ENCODE measurements at places on chromosomes 12 and 14.
A peak's percentile ranks its signal among the peaks of the same experiment; 100 is the strongest.

DNA sequence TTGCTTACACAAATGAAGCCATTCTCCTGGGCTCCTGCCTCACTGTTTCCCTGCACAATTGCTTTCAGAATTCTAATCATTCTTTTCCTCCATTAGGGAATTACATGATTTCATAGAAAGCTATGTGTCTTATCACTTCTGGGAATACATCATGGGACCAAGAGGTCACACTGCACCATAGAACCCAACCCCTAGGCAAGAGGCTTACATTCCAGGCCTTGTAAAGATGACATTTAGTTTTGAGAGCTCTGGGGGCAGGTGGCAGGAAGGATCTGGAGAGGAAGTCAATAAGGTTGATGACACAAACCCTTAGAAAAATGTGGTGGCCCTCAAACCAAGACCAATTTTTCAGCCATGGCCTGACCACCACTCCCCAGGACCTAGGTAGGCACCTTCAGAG lies 57.1 kb downstream of the NUAK1 start:
- DNase-seq, result no peak

DNA sequence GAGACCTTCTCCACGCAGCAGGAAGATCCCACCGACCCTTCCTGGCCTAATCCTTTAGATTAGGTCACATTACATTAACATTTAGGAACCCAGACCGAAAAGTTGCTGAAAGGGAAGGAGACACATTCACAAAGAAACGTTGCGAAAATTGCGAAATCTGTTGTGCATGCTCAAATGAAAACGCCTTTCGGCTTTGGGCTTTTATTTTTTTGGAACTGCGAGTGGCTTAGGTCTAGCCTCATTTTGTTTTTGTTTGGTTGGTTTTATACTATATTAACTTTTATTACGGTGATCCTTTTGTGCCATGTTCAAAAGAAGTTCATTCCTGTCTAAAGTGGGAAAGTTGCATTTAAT lies 1.5 kb downstream of the MYF6 start:
- no peak for DNase-seq

DNA sequence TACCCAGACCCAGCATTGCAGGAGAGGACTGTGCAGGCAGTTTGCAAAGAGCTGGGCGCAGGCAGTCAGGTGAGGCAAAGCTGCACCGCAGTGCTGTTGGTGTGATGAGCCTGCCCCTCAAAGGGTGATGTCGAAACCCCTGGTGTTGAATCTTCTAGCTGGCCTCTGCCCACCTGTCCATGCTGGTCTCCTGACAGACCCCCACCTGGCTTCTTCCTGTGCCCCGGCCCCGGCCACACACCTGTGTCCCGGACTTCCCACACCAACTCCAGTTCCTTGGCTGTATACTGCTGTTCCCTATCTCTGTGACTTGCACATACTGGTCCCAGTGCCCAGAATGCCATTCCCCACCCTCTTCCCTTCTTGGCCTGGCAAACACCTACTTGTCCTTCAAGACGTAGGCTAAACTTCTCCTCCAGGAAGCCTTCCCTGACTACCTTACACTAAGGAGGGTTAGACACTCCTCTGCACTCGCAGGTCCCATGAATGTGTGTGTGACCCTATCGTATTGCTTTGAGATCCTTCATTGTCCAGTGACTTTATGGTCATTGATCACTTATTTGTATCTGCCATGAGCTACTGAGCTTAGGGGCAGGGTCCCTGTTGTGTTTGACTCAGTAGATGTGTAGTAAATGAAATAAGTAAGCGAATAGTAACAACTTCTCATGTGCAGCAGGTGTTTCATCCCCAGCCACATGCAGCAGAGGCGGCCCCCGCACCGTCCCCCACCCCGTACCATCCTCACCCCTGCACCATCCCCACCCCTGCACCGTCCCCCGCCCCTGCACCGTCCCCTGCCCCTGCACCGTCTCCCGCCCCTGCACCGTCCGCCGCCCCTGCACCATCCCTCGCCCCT lies 37.4 kb downstream of the ESRRB start:
- no peak for DNase-seq

- no peak for DNase-seq
Observed at GRCh38 chr12:96343347-96343954, 56.8 kb downstream of the CDK17 start.

DNA sequence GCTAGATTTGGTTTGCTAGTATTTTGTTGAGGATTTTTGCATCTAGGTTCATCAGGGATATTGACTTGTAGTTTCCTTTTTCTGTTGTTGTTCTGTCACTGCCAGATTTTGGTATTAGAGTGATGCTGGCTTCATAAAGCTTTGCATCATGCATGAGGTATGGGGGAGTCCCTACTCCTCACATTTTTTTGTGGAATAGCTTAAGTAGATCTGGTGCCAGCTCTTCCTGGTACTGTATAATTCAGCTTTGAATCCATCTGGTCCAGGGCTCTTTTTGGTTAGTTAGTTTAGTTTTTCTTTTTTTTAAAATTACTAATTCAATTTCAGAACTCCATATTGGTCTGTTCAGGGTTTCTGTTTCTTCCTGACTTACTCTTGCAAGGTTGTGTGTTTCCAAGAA lies 59.4 kb downstream of the LRRIQ1 start:
- DNase-seq, result no peak

GRCh38 chr14:65001723-65002122 lies 15.0 kb downstream of the FNTB start:
- DNase-seq, result no peak

DNA sequence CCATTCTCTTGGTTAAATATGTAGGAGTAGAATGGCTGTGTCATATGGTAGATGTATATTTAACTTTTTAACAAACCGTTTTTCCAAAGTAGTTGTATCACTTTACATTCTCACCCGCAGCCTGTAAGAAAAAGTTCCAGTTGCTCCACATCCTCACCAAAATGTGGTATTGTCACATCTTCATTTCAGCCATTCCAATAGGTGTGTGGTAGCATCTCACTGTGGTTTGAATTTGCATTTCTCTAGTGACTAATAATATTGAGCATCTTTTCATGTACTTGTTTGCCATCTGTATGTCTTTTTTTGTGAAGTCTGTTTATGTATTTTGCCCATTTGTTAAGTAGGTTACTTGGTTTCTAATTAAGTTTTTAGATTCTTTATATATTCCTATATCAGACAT lies 78.6 kb downstream of the TBK1 start:
- DNase-seq, result no peak

- no peak for DNase-seq
Observed at GRCh38 chr12:46921764-46922133, 96.0 kb upstream of the SLC38A4 start.

DNA sequence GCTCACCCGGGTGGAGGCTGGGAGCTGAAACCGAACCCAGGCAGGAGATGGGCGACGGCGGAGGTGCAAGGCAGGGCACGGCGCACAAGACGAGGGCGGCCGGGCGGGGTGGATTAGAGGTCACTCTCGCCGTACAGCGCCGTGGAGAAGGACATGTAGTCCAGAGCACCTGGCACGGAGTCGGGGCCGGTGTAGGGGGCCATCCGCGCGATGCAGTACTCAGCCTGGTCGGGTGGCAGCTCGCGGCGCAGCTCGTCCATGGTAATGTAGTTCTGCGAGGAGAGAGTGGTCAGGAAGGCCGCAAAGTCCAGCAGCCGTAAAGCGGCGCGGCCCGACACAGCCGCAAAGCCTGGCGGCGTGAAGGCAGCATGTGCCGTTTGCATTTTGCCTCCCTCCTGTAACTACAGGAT lies 81.9 kb upstream of the ZFP36L1 start:
- no peak for DNase-seq

DNA sequence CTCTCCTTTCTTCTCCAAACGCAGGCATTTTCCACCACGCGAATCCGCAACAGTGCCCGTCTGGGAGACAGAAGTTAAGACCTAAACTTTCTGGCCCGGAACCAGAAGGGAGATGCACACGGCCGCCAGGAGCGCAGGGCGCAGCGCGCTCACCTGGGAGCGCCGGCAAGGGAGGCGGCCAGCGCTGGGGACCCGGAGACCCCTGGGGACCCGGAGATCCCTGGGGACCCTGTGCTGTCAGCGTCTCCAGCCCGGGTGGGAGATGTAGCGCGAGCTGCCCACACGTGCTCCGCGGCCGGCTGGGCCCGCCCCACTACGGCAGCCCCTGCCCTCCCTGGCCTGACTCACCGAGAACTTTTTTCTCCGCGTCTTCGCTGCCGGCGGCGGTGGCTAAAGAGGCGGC lies 620 bp downstream of the YBX3 start:
- DNase-seq, result peak; percentile 25

- peak; percentile 4 for DNase-seq
Observed at GRCh38 chr12:106282457-106283097, 20.0 kb upstream of the TCP11L2 start.

DNA sequence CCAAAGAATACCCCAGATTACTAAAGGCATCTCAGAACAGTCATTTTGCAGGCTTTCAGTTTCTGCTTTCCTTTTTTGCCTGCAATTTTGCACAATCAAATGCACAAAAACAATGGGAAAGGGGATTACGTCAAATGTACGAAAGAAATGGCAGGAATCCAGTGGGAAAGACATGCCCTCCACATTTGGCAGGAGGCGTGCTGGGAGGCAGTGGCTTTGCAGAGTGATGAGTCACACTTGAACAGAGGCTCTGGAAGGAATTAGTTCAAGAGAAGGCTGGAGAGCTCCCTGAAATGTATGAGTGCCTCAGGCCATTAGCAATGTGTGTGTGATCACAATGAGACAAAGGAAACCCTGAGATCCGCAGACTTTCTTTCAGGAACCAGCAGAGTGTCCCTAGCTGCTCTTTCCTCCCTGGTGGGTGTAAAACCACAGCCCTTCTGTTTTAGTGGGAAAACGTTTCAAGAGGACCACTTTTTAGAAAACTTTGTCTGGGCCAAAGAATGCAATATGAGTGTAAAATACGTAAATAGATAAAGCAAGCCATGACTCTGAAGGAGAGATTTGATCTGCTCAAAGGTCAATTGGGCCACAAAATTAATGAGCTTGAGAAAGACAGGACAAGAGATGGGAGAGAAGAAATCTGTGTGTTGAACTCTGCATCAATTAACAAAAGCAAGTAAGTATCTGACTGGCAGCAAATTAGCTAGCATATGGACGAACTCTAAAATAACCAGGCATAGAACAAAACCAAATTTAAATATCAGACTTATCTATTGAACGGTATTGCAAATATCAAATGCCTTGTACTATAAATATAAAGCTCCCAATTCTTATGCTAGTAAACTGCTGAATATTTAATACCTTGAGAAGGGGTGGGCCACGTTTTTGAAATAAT lies 155.4 kb upstream of the PDE3A start:
- no peak for DNase-seq

GRCh38 chr12:89671469-89671868 lies 37.2 kb downstream of the ATP2B1 start:
- no peak for DNase-seq

DNA sequence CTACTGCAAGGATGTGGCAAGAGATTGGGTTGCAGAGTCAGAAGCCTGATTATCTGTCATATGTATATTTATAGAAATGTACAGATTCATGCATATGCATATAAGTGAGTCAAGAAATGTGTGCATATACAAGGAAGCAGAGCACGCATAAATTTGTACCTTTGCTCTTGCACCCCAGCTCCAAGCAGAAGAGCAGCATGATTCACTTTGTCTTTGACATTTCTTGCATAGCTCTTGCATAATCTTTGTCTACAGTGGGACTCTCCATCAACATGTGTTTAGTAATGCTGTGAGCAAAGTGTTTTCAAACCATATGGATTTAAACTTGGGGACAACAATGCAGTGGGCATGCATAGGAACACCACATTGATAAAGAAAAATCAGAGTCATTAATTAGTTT lies 330.7 kb upstream of the DCN start:
- DNase-seq, result no peak

DNA sequence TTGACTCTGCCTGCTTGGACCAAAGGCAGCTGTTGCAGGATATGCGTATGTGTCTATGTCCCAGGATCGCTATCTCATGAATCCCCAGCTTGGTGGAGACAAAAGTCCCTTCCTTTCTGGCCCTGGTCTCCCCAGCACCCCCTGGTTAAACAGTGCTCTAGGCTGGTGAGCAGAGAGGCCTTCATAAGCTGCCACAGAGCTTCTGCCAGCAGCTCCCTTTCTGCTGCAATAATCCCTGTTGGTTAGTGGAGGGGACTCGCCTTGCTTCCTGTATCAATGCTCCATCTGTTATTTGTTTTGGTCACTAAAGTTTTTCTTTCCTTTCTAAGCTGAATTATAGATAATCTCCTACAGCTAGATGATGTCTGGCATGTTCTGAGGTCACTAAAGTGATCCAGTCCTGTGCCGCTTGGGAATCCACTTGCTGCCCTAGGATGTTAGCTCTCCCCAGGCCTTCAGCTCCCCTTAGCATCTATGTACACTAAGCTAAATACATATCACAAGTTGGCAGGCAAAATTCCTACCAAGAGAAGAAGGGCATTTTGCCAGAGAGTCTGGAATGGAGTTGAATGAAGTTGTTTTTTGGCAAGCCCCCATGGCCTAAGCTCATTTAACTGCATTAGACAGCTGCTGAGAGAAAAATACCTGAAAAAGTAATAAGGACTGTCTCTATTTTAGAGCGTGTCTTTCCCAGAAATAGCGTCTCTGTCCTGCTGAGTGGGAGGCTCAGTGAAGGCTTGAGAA lies 47.8 kb downstream of the RDH12 start:
- no peak for DNase-seq

DNA sequence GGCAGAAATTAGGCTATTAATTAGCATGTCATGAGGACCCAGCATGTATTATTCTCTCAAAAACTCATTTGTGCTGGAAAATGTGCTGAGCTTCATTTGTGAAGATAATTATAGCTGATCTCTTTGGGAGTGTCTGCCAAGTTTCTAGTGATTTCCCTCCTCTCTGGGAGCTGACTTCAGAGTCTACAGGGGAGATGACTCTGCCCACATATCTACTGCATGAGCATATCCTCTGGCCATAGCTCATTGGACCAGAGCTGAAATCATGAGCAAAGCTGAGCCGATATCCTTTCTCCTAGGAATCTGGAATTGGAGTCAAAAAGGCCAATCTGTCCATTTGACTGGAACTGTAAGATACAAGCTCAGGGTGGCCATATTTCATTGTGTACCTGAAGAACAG lies 5.9 kb downstream of the CCDC198 start:
- DNase-seq, result no peak

DNA sequence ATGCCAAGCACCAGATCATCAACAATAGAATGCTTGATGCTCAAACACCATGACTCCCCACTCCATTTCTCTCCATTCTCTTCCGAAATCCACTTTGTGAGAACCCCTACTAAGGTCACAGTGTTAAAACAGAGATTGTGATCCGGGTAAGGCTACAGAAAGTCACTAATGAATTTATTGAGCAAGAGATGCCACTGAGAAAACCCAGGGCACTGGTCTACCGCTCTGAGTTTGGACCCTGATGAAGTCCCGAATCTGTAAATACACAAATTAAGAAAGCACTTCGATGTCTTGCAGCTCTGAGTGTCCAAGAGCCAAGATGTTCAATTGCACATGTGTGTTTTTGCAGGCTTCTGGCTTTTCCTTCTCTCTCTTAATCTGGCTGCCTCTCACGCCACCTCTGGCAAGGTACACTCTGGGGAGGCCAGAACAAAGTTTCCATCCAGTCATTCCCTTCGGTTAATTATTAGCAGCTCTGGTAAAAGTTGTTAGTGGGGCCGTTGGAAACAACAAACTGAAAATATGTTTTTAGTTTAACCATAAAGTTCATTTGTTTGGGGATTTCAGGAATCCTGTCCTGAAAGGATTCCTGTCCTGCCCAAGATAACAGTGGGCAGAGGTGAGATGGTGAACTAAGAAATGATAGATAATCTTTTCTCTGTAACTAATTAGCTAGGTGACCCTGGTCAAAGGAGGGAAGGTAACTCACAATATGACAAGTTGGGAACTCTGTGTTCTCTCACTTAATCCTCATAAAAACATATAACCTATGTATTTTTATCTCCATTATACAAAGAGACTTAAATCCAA lies 75.4 kb downstream of the BTG1 start:
- DNase-seq, result no peak
